ENCODE measurements at places on chromosomes 2 and 18.
A peak's percentile ranks its signal among the peaks of the same experiment; 100 is the strongest.

- DNase-seq = no peak
Observed at GRCh38 chr2:223081789-223082188, 29.8 kb downstream of the KCNE4 start.

GRCh38 chr2:145166731-145167302, 646.9 kb upstream of the ZEB2 start:
- no peak for DNase-seq

- DNase-seq = no peak
Observed at GRCh38 chr2:113698892-113699447, 57.5 kb downstream of the SLC35F5 start.

DNA sequence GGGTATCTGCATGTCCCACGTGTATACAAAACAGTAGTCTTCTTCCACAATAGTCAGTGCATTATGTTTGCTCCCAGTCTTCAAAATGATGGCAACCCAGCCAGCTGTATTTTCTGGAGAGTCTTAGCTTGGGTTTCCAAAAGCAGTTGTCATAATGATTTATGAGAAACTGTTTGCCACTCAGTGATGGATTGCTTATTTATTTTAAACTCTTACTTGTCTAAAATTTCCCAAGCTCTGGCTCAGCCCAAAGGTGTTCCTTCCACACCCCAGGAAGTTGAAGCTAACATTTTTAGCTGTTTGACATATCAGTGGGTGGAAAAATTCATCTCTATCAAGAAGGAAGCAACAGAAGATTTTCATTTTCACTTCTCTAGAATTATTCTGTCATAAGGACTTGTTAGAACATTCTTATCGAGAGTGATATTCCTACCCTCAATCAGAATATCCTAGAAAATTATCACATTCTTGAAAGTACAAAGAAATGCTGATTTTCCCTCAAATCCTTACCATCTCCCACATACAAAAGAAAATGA, 78.8 kb downstream of the ASAP2 start:
- no peak for DNase-seq

GRCh38 chr18:34650121-34650545, 60.0 kb upstream of the DTNA start:
- no peak for DNase-seq

- no peak for DNase-seq
Observed at GRCh38 chr2:115738111-115738510, 1295.7 kb downstream of the DPP10 start.

- DNase-seq = no peak
Observed at GRCh38 chr2:149906886-149907285, 319.3 kb upstream of the MMADHC start.

GRCh38 chr2:178848335-178848734, 41.1 kb upstream of the TTN start:
- DNase-seq = no peak

DNA sequence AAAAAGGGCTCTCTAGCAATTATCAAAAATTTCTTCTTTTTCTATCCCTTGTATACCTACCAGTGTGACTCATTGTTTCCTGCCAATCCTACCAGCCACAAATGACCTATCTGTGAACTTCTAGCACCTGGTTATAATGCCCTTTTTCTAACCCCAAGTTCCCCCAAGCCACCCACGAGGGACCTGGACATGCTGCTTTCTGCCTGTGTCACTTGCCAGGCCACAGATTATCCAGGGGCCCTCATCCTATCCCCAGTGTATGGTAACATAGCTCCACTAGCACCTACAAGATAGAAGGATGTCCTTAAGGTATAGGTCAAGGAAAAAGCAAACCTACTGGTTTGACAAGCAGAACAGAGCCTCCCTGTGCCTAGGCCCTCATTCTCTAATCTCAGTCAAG, 26.8 kb downstream of the AAK1 start:
- DNase-seq = peak; percentile 24

GRCh38 chr18:23816021-23816420, 126.8 kb downstream of the LAMA3 start:
- no peak for DNase-seq

GRCh38 chr2:202014318-202014717, 19.3 kb upstream of the FZD7 start:
- DNase-seq = no peak

- no peak for DNase-seq
Observed at GRCh38 chr2:232386490-232386739, 7.9 kb downstream of the ALPP start.

GRCh38 chr2:173793709-173794565, 171.2 kb downstream of the SP3 start:
- DNase-seq = no peak

GRCh38 chr18:62339106-62339988, 14.2 kb downstream of the TNFRSF11A start:
- DNase-seq = peak; percentile 8

DNA sequence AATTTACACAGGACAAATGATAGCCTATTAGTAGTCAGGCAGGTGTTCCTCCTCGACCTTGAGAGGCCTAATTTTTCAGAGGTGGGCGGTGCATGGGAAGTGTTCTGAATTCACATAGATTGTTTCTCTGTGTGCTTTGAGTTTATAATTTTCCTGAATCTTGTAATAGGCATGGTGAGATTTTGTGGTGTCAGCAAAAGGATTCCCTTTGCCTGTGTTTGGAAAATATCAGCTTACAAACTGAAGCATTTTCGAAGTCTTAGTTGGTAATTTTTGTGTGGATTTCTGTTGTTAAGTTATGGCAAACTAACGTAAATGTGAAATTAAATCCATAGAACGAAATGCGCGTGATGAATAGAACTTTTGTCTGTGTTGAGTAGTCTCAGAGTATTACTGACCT, 194.0 kb upstream of the RBMS1 start:
- DNase-seq = no peak

- DNase-seq = no peak
Observed at GRCh38 chr2:77469106-77469505, 53.1 kb downstream of the LRRTM4 start.

DNA sequence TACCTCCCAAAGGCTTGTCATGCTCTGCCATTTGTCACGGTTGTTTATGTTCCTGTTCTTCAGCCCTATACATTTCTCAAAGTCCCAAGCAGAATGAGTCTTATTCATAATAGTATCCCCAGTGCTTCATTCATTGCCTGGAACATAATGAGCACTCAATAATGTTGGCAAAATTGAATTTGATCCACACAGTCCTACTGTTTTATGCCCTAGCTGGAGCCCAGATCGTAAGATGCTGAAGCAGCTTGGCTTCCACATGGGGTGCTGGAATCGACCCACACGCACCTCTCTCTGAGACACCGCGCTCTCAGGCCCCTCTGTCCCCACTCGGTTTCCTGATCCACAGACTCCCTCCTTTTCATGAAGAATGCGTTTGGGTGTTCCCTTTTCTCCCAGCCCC, 245.5 kb downstream of the MYT1L start:
- DNase-seq = no peak

- no peak for DNase-seq
Observed at GRCh38 chr18:8849696-8850095, 144.3 kb downstream of the MTCL1 start.

DNA sequence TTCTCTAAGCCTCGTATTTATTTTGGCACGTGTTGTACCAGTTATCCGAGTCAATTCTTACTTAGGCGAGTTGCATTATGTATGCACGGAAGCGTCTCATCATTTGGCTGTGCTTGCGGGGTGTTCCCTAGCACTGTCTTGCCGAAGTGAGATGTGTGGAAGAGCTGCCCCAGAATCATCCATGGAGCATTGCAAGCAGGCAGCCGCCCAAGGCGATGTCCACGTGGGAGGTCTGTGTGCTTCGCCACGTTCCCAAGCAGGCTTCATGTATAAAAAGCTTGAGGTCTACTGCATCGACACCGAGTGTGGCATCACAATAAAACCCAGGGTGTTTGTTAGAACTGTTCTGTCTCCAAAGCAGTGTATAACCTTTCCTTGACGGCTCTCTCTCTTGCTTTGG, 849.9 kb downstream of the DCDC2C start:
- no peak for DNase-seq

- no peak for DNase-seq
Observed at GRCh38 chr18:67639872-67640271, 123.4 kb upstream of the DSEL start.

DNA sequence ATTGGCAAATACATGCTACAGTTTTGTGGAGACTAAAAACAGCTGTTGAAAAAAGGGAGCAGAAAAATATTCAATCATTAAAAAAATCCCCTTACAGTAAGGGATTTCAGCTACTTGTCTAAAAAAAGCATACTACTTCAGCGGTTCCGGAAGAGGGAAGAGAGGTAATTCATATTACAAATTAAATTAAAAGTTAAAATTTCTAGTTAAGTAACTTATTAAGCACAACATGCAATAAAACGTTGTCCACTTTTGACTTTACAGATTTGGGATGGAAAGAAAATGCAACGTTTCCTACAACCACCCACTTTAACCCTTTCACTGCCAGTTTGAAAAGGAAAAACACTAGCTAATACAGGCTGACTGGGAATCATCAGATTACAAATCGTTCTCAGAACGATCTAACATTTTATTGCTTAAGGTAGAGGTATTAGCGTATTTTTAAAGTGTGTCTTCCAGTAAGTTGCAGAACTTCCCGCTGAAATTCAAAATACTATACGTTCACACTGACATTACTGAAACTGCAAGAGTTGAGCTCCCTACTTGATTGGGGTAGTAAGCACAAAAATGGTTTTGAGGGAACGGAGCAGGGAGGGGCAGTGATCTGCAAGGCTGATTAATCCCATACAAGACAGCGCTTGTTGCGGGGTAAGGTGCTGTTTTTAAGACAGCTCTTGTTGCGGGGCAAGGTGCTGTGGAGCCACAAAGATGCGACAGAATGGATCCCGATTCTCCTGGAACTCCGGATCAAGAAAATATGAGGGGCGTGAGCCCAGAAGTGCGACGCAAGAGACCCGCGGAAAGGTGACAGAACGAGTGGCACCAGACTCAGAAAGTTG, 743 bp downstream of the HADHA start:
- DNase-seq = peak; percentile 48

- no peak for DNase-seq
Observed at GRCh38 chr2:18482666-18483065, 77.8 kb downstream of the RDH14 start.

- no peak for DNase-seq
Observed at GRCh38 chr18:33735428-33735827, 157.4 kb downstream of the ASXL3 start.

DNA sequence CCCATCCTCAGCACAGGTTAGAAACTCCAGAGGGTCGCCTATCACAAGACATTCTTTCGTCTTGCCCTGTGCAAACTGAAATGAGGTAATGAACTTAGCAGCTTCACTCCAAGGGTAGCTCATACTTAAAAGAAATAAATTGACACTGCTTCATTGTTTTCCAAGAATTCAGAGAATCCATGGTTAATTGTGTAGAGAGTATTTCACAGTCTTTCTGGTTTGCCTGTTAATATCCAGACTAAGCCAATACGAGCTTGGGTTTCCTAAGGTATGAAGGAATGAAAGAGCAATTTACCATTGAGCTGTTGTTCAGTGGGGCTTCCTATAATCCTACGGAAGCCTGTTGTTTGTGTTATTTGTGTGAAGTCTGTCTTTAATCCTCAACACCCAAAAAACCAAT, 58.7 kb downstream of the FAM124B start:
- no peak for DNase-seq

GRCh38 chr2:126856403-126856802, 42.3 kb upstream of the TEX51 start:
- DNase-seq = no peak

GRCh38 chr2:44934983-44935728, 6.3 kb upstream of the SIX3 start:
- no peak for DNase-seq

DNA sequence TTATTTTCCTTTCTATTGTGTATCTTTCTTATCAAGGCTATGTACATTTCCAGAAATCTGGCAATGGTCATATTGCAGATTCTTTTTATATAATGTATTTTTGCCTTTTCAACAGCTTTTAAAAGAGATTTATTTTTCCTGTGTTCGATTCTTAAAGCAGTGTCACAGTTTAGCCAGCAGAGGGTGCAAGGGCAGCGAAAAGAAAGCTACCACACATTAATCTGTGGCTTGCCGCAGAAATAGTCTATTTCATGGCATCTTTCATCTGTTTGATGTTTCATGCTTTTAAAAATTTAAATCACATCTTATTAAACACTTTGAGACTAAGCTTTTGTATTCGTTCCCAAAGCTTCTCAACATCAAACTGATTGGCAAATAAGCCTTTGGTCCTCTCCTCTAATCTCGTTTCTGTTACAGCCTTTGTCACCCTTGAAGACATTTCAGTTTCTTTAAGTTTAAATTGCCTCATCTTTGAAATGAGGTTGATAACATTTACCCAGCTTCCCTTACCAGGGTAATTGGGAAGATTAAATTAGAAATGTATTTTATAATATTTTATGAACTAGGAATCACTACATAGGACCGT, 73.3 kb downstream of the PIK3C3 start:
- DNase-seq = peak; percentile 17

- DNase-seq = no peak
Observed at GRCh38 chr2:181431674-181432073, 25.5 kb upstream of the ITGA4 start.

DNA sequence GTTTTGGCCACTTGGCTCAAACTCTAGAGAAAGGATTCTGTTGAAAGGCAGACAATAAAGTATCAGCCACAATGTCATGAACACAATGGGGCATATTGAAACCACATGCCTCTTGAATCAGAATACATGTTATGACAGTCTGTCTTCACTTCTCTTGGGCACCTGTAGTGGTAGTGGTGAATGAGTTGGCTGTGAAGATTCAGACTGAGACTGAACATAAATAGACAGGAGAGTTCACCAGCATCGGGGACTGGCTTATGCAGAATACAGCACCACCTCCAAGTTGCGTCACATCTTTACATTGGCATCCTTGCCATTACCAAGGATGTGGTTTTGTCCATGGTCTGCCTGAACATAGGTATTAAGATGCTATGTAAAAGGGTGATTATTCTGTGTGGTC, 336.8 kb downstream of the MYCN start:
- no peak for DNase-seq

- DNase-seq = no peak
Observed at GRCh38 chr2:133271105-133271504, 297.2 kb downstream of the NCKAP5 start.

GRCh38 chr18:49582579-49582978, 20.7 kb downstream of the LIPG start:
- no peak for DNase-seq

DNA sequence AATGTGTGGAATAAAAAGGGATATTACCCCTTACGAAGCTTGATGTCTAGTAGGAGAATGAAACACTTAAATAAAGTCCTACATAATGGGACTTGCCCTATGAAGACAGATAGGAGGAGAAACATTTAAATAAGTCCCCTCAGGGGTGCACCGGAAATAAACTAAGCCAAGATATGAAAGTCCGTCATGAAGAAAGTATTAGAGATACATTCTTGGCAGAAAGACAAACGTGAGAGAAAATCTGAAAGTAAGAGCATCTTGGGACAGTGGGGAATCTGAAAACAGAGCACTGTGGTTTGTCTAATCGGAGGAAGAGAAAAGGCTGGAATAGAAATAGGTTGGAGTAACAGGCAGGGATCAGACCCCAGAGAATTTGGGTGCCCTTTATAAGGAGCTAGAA, 516.9 kb upstream of the DSEL start:
- DNase-seq = no peak
